ENCODE measurements at places on chromosomes 16 and 17.

GRCh38 chr16:53787423-53787822 is 83.5 kb downstream of the FTO start:
- no peak for DNase-seq

DNA sequence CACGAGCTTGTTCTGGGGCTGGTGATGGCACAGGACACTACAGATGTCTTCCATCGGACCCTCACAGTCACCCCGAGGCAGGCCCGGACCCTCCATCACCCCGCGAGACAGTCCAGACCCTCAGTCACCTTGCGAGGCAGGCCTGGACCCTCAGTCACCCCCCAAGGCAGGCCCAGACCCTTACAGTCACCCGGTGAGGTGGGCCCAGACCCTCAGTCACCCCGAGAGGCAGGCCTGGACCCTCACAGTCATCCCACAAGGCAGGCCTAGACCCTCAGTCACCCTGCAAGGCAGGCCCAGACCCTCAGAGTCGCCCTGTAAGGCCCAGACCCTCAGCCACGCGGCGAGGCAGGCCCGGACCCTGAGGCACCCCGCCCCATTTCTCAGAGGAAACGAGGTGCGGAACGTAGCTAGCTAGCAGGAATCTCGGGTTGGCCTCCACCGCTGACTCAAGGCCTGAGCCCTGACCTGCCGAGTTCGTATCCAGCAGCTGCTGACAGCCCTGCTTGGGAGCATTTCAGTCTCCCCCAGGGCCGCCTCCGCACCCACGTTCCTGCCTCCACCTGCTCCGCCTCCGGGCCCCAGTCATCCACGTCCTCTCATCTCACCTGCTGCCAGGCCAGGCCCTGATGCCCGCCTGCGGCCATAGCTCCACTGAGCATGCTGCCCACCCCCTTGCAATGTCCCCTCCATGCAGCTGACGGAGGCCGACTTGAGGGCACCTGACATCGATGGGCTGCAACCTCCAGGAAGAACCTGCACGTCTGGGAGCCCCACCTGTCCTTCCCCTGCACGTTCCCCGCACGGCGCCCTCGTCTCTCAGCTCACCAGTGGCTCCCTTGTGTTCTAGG is 28.7 kb downstream of the RPH3AL start:
- no peak for DNase-seq

DNA sequence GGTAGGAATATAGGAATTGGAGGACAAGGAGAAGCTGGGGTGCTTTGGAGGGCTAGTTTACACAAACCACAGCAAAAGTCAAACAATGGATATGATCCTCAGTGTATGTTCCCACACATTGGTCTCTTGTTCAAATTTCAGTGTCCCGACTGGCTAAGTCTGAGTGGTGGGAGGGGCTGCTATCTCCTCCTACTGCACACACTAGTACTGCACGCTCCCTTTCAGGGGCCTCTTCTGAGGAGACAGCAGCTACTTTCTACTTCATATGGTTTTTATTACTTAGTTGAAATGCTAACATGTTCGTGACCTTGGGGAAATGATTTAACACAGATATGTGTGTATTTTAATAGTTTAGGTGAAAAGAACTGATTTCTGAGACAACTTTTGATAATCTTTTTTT is 18.8 kb upstream of the KRT10 start:
- DNase-seq: no peak

DNA sequence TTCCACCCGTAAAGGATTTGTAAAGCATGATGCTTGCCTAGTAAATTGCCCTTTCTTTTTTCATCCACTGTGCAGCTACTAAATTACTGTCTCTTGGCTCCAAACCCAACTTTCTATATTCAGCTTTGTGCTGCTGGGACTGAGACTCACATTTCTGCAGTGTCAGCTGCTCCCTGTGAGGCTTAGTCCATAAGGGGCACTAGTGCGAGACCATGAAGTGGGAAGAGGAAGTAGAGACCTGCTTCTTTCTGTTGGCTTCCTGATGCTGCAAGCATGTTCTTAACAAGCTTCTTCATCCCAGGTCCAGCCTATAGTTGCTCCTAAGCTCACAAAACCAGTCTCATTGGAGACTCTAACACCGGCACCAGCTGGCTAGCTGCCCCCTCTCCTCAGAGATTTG is 74.9 kb upstream of the HS3ST2 start:
- DNase-seq: no peak

- no peak for DNase-seq
Observed at GRCh38 chr16:73124097-73124652, 76.2 kb upstream of the ZFHX3 start.

- no peak for DNase-seq
Observed at GRCh38 chr16:53068423-53068833, 13.6 kb downstream of the CHD9 start.

GRCh38 chr17:5677620-5678019 is 93.3 kb upstream of the NLRP1 start:
- no peak for DNase-seq

DNA sequence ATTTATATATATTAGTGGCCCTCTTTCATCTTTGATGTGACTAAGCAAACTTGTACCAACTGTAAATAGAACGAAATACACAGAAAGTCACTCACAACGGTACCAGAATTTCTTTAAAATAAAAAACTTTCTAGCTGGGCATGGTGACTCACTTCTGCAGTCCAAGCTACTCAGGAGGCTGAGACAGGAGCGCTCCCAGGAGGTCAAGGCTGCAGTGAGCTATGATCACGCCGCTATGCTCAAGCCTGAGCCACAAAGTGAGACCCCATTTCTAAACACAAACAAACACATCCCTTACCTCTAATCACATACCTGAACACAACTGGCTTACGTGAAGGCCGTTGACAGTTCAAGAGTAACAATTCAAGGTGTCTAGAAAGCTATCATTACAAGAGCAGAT is 29.7 kb downstream of the STAT5B start:
- no peak for DNase-seq

DNA sequence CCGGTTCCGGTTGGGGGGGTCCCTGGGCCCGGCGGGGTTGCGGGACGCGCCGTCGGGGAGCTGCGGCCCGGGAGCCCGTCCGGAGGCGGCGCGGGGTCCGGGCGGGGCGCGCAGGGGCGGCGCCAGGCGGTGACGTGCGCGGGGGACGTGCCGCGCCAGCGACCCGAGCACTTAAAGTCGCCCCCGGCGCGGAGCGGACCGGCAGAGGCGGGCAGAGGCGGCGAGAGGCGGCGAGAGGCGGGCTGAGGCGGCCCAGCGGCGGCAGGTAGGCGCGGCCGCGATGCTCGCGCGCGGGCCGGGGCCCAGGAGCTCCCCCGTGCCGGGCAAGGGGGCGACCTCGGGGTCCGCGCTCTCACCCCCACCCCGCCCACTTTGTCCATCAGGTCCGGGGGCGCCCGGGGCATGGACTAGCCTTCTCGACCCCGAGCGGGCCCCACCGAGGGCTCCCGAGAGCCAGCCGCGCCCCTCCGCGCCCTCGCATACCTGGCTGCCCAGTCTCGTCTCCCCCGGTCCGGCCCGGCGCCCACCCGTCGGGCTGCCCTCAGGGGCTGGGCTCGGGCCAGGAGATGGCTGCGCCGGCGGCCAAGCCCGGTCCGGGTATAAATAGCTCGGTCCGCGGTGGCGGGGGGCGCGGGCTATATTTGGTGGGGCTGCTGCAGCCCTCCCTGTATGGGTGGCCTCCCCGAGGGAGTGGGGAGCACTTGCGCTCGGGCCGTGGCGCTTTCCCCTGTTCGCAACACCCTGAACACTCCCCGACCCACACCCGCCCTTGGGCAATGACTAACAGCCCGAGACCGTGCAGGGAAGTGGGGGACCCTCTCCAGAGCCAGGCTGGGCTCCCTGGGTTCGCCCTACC is at the start of gene SLC16A3:
Gene SLC16A3, plus strand, starts transcription at position 201 of the 856 bp plus-strand sequence. CDS start 6,967 bp downstream, outside the sequence.
- DNase-seq: no peak

GRCh38 chr17:28228109-28228840 is 90.7 kb upstream of the TMEM97 start:
- no peak for DNase-seq

GRCh38 chr17:81200695-81201580 is 21.8 kb downstream of the CEP131 start:
- DNase-seq: peak; percentile 16

GRCh38 chr17:55388842-55389241 is 32.8 kb downstream of the MMD start:
- no peak for DNase-seq

- DNase-seq: no peak
Observed at GRCh38 chr16:31202414-31203375, at the start of gene PYCARD. Gene PYCARD (minus strand): TSS chr16:31202760. CDS start chr16:31202690, 70 bp downstream.

GRCh38 chr17:63442549-63443035 is 3.5 kb downstream of the CYB561 start:
- DNase-seq: peak; percentile 15

- DNase-seq: no peak
Observed at GRCh38 chr16:8818504-8819270, 21.0 kb downstream of the PMM2 start.

DNA sequence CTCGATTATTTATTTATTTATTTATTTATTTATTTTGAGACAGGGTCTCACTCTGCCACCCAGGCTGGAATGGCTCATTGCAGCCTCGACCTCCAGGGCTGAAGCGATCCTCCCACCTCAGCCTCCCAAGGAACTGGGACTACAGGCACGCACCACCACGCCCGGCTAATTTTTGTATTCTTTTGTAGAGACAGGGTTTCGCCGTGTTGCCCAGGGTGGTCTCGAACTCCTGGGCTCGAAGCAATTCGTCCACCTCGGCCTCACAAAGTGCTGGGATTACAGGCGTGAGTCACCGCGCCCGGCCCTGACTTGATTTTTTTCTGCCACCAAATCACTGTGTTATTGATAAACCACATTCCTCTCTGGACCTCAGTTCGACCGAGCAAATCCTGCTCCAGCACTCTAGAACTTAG is 758 bp upstream of the RPL23A start:
- DNase-seq: no peak

DNA sequence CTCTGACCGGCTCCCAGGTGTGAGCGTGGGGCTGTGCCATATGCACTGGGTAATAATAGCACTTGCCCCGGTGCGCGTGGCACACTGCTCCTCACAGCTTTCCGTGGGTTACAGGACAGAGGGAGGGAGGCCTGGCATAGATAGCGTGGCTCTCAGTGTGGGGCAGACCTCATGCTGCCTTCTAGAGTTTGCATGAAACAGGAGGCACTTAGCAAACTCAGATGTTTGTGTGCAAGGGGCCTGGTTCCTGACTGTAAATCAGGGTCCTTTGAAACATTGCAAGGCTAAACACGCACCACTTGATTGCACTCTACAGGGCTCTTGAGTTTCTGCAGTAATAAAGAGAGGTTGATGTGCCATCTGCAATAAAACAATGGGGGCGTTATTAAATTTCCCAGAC is 101.7 kb downstream of the RPTOR start:
- no peak for DNase-seq

DNA sequence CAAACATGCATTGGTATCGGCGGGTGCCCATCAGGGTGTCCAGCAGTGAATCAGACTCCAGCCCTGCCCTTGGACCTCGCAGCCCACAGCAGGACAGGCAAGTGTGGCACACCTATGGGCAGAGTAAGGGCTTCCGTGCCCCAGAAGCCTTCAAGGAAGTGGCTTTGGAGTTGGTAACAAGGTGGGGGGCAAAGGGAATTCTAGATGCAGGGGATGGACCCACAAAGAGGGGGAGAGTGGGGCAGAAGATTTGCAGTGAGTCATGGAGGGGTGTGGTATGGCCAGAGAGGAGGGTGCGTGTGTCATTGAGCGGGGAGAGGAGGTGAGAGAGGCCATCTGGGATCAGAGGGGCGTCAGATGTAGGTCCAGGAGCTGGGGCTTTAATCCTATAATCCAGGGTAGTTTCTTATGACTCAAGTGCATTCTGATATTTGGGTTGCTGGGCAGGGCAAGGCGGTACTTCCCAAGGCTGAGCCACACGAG is 8.5 kb upstream of the SPNS2 start:
- no peak for DNase-seq

GRCh38 chr17:21008992-21009671 is 33.7 kb downstream of the USP22 start:
- DNase-seq: no peak

DNA sequence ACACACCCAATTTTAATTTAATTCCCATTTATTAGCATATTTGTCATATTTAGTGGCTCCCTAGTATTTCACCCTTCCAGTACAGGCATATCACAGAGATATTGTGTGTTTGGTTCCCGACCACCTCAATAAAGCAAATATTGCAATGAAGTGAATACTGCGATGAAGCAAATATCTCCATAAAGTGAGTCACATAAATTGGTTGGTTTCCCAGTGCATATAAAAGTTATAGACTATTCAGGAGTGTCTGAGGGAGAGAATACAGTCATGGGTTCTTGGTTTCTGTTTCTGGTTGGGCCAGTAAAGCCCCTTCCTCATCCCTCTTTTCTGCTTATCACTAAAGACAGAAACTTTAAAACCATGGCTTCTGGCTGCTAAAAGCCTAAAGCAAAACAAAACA is 295.4 kb upstream of the AXIN2 start:
- no peak for DNase-seq

- no peak for DNase-seq
Observed at GRCh38 chr16:67648764-67649407, 3.9 kb downstream of the CARMIL2 start.

DNA sequence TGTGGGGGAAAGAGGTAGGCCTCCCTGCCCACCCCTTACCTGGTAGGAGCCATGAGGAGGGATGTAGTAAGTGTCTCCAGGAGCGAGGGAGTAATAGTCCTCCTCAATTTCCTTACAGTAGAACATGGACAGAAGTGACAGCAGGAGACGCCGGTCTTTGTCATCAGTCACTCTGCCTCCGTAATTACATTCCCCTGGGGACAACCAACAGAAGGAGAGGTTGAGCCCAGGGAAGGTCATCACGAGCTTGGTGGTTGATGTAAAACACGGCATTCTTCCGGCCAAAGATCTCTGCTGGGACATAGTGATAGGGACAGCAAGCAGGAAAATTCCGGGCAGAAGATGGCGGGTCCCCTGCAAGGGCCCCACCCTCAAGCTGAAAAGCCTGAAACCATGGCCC is 47.9 kb downstream of the LYRM1 start:
- no peak for DNase-seq

GRCh38 chr16:54291656-54292487 is 5.3 kb upstream of the IRX3 start:
- DNase-seq: no peak

DNA sequence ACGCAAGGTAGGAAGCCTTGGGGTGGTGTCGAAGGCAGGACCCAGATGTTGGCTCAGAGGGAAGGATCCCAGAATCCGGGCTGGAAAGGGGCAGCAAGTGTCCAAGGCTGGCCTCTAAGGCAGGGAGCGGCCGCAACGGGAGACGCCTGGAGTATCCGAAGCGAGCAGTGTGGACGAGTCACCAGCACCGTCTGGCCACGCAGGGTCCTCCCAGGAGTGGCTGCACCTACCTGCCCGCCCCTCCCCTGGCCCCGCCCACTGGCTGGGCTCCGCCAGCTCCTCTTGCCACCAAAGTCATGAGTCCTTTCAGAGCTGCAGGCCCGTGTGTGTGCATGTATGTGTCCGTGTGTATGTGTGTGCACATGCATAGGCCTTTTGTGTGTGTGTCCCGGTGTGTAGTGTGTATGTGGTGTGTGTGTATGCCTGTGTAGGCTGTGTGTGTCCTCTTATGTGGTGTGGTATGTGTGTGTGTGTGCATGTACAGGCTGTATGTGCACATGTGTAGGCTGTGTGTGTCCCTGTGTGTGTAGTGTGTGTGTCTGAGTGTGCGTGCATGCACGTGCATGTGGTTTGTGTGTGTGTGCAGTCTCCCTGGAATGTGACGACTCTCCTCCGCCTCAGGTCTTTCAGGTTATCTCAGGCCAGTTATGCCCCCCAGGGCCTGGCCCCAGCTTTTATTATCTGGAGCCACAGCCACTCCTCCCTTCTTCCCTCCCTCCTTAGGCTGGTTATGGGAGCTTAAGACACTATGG is at the start of gene PRSS8:
Gene PRSS8, minus strand, starts transcription at position 193 of the 752 bp plus-strand sequence. CDS start 229 bp downstream, outside the sequence.
- no peak for DNase-seq

GRCh38 chr17:43778337-43779144 is at the start of gene DUSP3:
Gene DUSP3 (minus strand): TSS chr17:43778977. CDS start chr17:43778924, 53 bp downstream.
- peak; percentile 72 for DNase-seq

Data from NCI-H2081 (cell line).